PC-3 (cell line): ENCODE measurements at places on chromosomes 1 and 21. TPM values are rescaled to one million over a fixed set of nuclear protein-coding genes. Genes with fewer than 3 reads are reported as not detected.

COL9A2 gene
- 4.4 and 7.0 TPM in 2 replicates for total RNA-seq

CFAP107 gene
- total RNA-seq: not detected in 2 replicates

LMX1A gene
- total RNA-seq: not detected in 2 replicates

SLC5A3 gene
- 13.4 and 13.8 TPM in 2 replicates for total RNA-seq

PITHD1 gene
- 107 and 115 TPM in 2 replicates for total RNA-seq

KCNJ9 gene
- not detected in 2 replicates for total RNA-seq

HSD3B2 gene
- not detected in 2 replicates for total RNA-seq

SIK1 gene
- total RNA-seq: 107 and 148 TPM in 2 replicates

DNA sequence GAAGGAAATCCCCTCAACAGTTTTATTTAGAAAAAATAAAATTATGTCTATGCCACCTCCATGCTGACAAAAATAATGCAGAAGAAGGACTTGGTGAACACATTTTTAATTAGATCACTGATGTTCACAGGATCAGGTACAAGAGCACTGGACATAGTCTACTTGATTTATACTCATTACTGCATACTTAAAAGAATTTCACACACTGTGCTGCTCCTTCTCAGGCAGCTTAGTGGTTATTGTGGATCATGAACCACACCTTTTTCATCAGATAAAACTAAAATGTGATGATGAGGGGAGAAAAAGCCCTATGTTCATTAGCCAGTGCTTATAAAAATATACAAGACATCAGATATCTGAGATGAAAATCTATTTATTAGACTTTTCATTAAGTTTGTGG lies 103.3 kb upstream of the DPH5 start:
- H3K36me3 ChIP-seq: no peaks in the 10 kb centered on the region
- no peaks in the 10 kb centered on the region for H3K27me3 ChIP-seq
- H3K27ac ChIP-seq: no peak overlapping the region
- H3K4me1 ChIP-seq: peaks cover 29% of the 10 kb centered on the region
- no peak for DNase-seq
- H3K4me3 ChIP-seq: no peak overlapping the region

DNA sequence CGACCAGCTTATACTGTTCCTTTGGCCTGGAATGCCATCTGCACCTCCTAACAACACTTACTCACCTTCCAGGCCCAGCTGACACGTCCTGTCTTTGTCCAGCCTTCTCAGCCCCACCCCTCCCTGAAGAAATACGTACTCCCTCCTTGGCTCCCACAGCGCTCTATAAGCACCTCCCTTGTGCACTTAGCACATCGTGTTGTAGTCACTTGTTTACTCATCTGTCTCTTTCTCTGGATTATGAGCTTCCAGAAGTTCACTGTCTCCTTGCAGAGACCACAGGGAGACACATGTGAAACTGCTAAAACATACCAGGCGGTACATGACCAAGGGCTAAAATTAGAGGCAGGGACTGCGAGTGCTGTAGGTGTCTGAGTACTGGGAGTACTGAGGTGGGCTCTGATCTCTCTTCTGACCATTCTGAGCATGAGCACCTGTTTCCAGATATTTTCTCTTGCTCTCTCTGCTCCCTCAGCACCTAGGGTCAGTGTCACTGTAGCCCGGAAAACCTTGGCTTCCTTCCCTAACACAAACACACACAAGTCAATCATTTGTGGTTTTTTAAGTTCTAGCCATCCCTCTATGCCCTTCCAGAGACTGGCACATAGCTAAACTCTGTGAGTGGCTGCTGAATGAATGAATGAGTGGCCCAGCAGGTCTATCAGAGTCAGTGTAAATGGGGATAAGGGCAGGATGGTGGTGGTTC lies 5.1 kb downstream of the DCST1 start:
- peaks cover 18% of the 10 kb centered on the region for H3K4me1 ChIP-seq
- no peaks in the 10 kb centered on the region for H3K27me3 ChIP-seq
- peak overlapping the region; percentile 44 for H3K27ac ChIP-seq
- H3K4me3 ChIP-seq: peak overlapping the region; percentile 1; the same call in 1 of the 2 replicates
- no peaks in the 10 kb centered on the region for H3K36me3 ChIP-seq
- DNase-seq: peak; percentile 89

GRCh38 chr1:240497908-240498307 lies 114.0 kb downstream of the GREM2 start:
- H3K27ac ChIP-seq: no peak overlapping the region
- DNase-seq: no peak
- no peaks in the 10 kb centered on the region for H3K36me3 ChIP-seq
- H3K27me3 ChIP-seq: no peaks in the 10 kb centered on the region
- peaks cover 14% of the 10 kb centered on the region for H3K4me1 ChIP-seq

GRCh38 chr1:196302420-196302819 lies 305.8 kb downstream of the KCNT2 start:
- no peak for DNase-seq
- no peak overlapping the region for H3K27ac ChIP-seq
- H3K27me3 ChIP-seq: no peaks in the 10 kb centered on the region
- peaks cover 20% of the 10 kb centered on the region for H3K4me1 ChIP-seq
- H3K4me3 ChIP-seq: no peak overlapping the region

GRCh38 chr1:214660900-214661299 lies 57.9 kb downstream of the CENPF start:
- DNase-seq: peak; percentile 31
- H3K27ac ChIP-seq: no peak overlapping the region
- no peaks in the 10 kb centered on the region for H3K27me3 ChIP-seq
- peaks cover 90% of the 10 kb centered on the region for H3K36me3 ChIP-seq
- no peaks in the 10 kb centered on the region for H3K4me1 ChIP-seq

DNA sequence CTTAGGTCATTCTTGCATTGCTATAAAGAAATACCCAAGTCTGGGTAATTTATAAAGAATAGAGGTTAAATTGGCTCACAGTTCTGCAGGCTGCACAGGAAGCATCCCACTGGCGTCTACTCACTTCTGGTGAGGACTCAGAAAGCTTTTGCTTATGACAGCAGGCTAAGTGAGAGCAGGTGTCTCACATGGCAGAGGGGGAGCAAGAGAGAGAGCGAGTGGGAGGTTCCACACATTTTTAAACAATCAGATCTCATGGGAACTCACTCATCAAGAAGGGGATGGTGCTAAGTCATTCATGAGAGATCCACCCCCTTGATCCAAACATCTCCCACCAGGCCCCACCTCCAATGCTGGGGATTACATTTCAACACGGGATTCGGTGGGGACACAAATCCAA lies 13.6 kb upstream of the RGS4 start:
- H3K27me3 ChIP-seq: no peaks in the 10 kb centered on the region
- peaks cover 10% of the 10 kb centered on the region for H3K4me1 ChIP-seq
- no peak for DNase-seq
- no peak overlapping the region for H3K4me3 ChIP-seq
- H3K27ac ChIP-seq: no peak overlapping the region

DNA sequence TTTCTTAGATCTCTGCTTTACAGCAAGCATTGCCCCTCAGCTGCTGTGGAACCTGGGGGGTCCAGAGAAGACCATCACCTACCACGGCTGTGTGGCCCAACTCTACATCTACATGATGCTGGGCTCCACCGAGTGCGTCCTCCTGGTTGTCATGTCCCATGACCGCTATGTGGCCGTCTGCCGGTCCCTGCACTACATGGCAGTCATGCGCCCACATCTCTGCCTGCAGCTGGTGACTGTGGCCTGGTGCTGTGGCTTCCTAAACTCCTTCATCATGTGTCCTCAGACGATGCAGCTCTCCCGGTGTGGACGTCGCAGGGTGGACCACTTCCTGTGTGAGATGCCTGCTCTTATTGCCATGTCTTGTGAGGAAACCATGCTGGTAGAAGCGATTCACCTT lies 33.4 kb upstream of the OR2B11 start:
- no peak overlapping the region for H3K27ac ChIP-seq
- H3K4me1 ChIP-seq: no peaks in the 10 kb centered on the region
- H3K4me3 ChIP-seq: no peak overlapping the region
- H3K36me3 ChIP-seq: no peaks in the 10 kb centered on the region

GRCh38 chr21:26732432-26733221 lies 112.6 kb downstream of the ADAMTS1 start:
- H3K4me1 ChIP-seq: no peaks in the 10 kb centered on the region
- H3K27ac ChIP-seq: no peak overlapping the region
- peak; percentile 64 for DNase-seq
- 0 out of 2 replicates have a peak, but pooled peaks cover 2% of the 10 kb centered on the region for H3K27me3 ChIP-seq

DNA sequence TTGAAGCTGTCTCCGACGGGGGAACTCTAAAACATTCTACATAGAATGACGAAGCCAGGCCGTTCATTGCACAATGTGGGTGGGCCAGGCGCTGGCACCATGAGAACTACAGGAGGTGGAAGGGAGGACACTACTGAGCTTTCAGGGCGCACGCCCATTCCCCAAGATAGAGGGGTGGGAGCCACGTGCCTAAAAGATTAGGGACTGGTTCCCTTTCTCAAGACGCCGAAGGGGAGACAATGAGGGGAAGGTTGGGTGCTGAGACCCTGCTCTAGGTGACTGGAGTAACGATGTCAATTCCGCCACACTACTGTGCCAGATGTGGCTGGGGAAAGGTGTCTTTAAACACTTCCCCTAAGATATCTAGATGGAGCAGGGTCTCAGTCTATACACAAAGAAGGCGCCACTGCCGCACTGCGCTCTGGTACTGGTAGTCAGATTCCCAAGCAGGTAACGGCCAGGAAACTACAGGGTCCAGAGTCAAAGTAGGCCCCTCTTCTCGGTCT lies 782 bp downstream of the CSDE1 start:
- peak overlapping the region; percentile 89 for H3K4me3 ChIP-seq
- no peaks in the 10 kb centered on the region for H3K27me3 ChIP-seq
- peaks cover 24% of the 10 kb centered on the region for H3K4me1 ChIP-seq
- DNase-seq: peak; percentile 37
- H3K27ac ChIP-seq: peak overlapping the region; percentile 80

GRCh38 chr1:60972841-60973364 lies 109.5 kb upstream of the NFIA start:
- H3K36me3 ChIP-seq: no peaks in the 10 kb centered on the region
- peak; percentile 83 for DNase-seq
- H3K27me3 ChIP-seq: no peaks in the 10 kb centered on the region
- no peak overlapping the region for H3K4me3 ChIP-seq
- H3K4me1 ChIP-seq: peaks cover 11% of the 10 kb centered on the region

- H3K4me1 ChIP-seq: peaks cover 6% of the 10 kb centered on the region; the same call in 1 of the 2 replicates
- H3K27ac ChIP-seq: no peak overlapping the region
- H3K36me3 ChIP-seq: no peaks in the 10 kb centered on the region
- H3K27me3 ChIP-seq: no peaks in the 10 kb centered on the region
Observed at GRCh38 chr1:87149241-87150041, 179.2 kb upstream of the LMO4 start.

DNA sequence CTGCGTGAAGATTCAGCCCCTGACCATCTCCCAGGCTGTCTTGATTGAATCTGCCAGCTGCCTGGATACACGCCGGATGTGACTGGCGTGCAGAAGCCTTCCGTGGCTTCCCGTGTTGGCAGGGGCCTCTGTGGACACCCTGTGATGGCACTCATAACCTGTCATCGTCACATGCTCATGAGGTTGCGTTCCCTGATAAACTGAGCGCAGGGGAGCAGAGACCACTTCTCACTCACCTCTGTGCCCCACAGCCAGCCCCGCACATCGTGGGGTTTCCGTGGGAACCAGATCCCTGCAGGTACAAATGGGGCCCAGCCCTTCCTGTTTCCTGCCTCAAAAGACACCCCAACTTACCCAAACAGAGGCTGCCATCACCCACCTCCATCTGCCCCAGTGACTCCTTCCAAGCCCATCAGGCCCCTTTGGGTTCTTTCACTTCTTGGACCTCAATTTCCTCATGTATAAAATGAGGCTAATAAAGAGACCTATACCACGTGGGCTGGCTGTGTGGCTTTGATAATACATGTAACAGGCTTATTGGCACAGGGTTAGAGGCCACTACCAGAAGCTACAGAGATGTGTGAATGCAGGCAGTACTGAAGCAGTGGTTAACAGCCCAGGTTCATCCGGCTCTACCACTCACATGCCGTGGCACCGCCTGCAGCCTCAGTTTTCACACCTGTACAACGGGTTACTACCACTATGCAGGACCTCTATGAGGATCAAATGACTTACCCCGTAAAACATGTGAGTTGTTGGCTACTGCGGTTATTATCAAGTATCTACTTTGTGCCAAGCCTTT lies 23.6 kb downstream of the HTR6 start:
- no peaks in the 10 kb centered on the region for H3K36me3 ChIP-seq
- H3K27ac ChIP-seq: no peak overlapping the region
- no peaks in the 10 kb centered on the region for H3K27me3 ChIP-seq
- no peak for DNase-seq
- no peak overlapping the region for H3K4me3 ChIP-seq
- no peaks in the 10 kb centered on the region for H3K4me1 ChIP-seq

DNA sequence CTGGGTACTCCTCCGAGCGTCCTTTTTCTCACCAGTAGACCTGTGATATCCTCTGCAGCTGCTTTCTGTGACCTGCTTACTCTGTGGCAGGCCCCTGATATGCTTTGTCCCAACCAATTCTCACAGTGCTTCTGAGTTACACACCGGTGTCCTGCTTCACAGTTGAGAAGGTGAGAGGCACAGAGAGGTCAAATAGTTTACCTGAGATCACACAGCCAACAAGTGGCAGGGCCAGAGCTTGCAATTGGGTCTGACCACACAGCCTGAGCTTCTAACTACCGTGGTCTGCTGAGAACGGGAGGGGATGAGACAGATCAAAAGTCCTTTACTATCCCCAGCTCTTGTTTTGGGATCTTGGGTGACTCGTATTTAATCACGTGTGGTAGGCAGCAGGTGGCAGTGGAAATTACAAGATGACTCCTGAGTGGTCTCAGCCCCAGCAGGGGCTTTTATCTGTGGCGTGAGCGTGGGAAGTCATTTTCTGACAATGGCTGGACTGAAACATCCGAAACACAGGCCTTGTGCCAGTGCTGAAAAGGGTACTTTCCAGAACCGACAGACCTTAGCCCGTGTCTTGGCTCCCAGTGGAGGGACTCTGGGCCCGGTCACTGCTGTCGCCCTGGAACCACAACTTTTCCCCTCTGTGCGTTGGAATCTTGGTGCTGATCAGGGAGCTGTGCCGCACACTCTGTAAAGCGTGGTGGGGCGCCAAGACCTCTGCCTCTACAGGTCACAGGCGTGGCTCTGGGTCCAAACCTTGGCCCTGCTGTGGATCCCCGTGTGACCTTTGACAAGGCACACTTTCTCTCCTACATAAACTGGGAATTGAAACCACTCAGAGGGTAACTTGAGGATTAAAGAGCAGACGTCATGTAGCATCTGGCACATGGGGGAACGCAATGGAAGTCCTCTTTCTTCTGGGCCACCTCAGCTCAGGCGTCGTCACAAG lies 11.9 kb downstream of the THEMIS2 start:
- no peak overlapping the region for H3K4me3 ChIP-seq
- DNase-seq: no peak
- no peaks in the 10 kb centered on the region for H3K27me3 ChIP-seq
- H3K36me3 ChIP-seq: peaks cover under 1% of the 10 kb centered on the region; the same call in 1 of the 2 replicates

- DNase-seq: no peak
- peaks cover 18% of the 10 kb centered on the region for H3K4me1 ChIP-seq
- H3K36me3 ChIP-seq: no peaks in the 10 kb centered on the region
- no peak overlapping the region for H3K27ac ChIP-seq
- no peak overlapping the region for H3K4me3 ChIP-seq
Observed at GRCh38 chr1:92820024-92820423, 11.8 kb upstream of the RPL5 start.

- H3K36me3 ChIP-seq: no peaks in the 10 kb centered on the region
- H3K4me3 ChIP-seq: no peak overlapping the region
- no peaks in the 10 kb centered on the region for H3K4me1 ChIP-seq
- no peak overlapping the region for H3K27ac ChIP-seq
- peaks cover 78% of the 10 kb centered on the region for H3K27me3 ChIP-seq
Observed at GRCh38 chr1:71026093-71026492, 21.5 kb downstream of the PTGER3 start.

GRCh38 chr1:20112279-20113000 lies 6.9 kb downstream of the PLA2G2D start:
- H3K4me3 ChIP-seq: no peak overlapping the region
- peaks cover 3% of the 10 kb centered on the region; the same call in 1 of the 2 replicates for H3K4me1 ChIP-seq
- no peak overlapping the region for H3K27ac ChIP-seq
